ENCODE measurements at places on chromosomes 11 and 22.

DNA sequence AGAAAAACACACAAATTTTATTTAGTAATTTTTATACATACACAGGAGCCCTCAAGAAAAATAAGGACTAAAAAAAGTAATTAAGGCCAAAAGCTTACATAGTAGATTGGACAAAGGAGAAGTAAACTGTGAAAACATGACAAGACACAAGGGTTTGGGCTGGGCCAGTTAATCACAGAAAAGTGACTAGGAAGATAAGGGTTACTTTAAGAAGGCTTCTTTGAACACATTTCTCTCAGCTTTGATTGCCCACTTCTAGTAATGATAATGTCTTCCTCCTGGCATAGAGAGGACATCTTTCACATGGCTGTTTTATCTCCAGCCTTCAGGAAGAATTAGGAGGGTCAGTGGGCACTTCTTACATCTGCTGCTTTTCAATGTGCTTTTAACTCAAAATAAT, 3.4 kb downstream of the RNF141 start:
- DNase-seq = no peak

DNA sequence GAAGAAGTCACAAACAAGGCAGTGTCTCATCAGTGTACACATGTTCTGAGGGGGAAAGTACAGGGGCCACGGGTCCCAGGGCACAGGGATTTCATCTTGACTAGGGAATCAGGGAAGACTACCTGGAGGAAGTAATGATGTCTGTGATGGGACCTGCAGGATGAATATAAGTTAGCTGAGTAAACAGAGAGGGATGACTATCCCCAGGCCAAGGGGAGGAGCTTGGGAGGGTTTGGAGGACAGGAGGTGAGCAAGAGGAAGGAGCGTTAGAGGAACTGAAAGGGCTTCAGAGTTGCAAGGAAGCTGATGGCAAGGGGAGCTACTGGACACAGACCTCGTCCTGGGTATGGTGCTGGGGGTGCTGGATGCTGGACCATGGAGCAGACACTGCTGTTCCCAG, 56.4 kb downstream of the TRAF6 start:
- no peak for DNase-seq

DNA sequence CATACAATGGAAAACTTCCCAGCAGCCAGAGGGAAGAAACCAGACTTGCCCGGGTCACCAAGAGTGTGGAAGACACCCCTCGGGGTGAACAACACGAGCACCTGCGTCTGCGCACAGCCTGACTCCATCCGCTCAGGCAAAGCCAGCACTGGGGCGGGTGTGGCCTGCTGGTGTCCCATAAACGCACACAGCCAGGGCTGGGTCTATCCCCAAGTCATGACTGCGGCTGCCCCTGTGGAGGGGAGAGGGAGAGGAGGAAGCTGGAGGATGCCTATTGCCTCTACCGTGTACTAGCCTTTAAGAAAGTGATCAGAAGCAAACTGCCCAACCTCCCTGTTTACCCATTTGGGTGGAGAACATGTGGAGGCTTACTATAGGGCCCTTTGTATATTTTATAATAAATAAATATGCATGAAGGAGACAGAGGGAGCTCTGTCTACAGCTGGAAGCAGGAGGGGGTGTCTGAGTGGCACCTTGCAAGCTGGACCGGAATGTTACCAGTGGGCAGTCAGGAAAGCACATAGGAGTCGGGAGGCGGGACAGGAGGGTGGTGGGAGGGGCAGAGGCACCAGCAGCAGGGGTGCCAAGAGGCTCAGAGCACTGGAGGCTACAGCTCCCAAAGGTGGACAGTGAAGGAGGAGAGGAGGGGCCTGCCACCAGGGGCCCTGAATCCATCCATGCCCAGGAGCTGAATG, 79.6 kb downstream of the PHF21B start:
- no peak for DNase-seq

DNA sequence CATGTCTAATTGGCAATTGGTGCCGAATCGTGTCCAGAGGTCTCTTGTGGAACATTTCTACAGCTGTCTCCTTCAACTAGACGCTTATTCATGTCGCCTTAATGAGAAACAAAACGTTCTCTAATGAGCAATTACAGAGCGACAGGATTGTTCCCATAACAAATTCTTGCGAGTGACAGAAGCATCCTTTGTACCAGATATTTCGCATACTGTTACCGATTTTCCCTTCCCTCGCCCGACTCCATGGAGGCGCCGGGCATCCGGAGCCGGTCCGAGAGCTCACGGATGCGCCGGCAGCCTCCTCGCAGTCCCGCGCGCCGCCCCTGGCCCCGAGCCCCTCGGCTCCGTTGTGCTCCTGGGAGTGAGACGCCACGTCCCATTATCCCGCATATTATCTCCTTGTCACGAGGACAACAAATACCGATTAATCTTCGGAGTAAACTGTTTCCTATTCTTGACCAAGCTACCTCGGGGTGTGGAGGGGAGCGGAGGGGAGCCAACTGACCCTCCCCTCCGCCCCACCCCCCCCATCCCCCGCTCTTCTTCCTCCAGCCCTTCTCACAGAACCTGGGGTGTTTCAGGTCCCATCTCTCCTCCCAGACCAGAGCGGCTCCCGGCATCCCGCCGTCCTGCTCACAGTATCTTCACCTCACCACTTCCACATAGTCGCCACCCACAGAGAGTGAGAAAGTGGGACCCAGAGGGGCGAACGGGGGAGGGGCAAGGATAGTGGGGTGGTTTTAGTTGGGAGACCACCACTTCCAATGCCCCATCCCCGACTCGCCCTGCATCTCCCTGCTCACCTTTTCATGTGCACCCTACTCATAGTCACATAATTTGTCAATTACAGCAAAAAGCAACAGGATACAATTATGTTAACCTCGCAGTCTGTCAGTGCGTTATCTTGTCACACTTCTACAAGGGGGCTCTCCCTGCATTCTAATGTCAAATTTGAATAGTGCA, 11.4 kb downstream of the PAX6 start:
- no peak for DNase-seq

DNA sequence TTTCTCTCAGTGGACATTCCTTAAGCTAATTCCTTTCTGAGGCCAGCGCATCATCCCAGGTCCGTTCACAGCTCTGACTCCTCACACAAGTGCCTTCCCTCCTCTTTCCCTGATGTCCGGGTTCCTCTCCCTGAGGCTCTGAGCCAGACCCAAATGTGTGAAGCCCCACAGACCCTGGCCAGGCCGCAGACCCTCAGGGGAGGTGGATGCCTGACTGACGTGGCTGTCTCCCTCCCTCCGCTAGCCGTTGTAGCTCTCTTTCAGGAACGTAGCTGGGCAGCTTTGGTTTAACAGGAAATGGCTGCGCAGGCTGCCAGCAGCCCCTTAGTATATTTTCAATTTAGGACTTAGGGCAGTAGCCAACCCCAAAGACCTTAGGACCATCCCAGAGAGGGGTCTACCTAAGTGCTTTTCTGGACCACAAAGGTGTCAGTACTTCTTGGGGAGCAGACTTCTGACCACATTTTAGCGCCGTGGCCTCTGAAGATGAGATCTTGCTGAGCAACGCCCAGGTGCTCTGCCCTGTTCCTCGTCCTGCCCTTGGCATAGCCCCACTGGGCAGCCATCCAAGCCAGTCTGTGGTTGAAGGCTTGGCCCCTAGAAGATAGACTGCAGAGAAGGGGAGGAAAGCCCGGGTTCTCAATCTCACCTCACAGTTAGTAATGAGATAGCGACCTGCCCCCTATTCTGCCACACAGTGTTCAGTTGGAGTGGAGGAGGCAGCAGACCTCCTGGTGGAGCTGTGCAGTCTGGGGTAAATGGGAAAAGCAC, 27.0 kb downstream of the MYBPC3 start:
- no peak for DNase-seq

GRCh38 chr22:39873965-39874364, 19.6 kb downstream of the ENTHD1 start:
- DNase-seq = no peak

DNA sequence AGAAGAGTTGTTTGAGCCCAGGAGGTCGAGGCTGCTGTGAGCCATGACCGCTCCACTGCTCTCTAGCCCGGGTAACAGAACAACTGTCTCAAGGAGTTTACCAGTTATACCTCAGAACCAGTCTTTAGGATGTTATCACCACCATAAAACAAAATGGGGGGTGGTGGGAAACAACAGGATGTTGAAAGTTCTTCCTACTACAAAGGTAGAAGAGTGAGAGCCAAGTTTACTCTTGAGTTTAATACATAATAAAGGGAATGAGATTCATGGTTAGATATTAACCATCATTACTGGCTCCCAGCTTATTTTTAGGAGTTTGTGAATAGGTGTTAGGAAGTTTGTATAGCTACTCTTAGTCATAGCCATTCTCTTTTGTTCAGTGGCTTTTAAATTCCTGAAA, 78.8 kb upstream of the HORMAD2 start:
- DNase-seq = no peak

DNA sequence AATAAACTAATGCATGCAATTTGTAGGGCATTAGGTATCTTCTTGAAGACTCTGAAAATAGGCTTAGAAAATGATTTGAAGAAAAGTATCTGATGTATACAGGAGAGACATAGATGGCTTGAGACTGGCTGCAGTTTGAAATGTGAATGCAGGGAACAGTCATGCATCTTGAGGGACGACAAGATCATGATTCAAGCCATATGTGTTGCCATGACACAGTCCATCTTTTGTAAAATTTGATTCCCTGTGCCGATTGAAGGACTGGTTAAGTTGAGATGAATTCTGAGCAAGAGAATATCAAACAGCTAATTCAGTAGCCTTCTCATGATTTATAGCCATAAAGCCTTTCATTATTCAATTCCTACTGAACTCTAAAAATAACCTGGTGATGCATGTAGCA, 231.6 kb downstream of the CASP12 start:
- no peak for DNase-seq

DNA sequence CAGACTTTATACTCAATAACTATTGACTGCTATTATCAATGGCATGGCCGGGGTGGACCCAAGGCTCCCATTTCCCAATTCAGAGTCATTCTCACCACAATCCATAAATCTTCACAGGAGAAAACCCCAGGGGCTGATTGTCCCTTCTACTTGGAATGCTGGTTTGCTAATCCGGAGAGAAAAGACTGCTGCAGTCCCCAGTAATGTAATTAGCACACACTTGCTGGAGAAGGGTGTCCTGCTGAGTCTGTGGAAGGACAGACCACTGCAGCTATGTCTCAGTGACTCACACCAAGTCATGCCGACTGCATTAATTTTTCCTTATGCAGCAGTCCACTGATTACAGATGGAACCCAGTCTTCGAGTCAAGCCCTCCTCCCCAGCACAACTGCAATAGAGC, 5.9 kb upstream of the ETS1 start:
- no peak for DNase-seq

DNA sequence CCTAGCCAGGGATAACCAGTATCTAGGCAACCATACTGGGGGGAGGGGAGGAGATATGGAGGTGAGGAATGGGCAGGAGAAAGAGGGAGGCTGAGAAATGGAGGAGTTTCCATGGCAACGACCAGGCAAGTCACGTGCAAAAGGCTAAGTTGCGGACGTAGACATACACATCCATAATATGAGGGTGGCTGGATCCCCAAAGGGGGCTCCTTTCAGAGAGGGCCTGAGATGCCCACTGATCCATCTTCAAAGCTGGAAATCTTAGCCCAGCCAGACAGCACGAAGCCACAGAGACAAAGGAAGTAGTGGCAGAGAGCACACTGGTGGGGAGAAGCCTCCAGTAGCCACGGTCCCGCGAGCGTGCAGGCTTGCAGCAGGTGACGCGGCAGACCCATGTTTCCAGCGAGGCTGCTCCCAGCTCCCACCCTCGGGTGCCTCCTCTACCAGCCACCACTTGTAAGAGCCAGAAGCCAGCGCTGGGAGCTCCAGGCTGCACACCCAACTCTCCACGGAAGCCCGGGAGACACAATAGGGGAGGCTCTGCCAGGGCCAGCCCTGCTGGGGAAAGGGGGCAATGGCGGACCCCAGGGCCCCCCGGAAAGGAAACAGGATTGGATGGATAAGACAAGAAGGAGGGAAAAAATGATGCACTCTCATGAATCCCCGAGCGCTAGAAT, 938 bp downstream of the FXYD6 start:
- DNase-seq = no peak

DNA sequence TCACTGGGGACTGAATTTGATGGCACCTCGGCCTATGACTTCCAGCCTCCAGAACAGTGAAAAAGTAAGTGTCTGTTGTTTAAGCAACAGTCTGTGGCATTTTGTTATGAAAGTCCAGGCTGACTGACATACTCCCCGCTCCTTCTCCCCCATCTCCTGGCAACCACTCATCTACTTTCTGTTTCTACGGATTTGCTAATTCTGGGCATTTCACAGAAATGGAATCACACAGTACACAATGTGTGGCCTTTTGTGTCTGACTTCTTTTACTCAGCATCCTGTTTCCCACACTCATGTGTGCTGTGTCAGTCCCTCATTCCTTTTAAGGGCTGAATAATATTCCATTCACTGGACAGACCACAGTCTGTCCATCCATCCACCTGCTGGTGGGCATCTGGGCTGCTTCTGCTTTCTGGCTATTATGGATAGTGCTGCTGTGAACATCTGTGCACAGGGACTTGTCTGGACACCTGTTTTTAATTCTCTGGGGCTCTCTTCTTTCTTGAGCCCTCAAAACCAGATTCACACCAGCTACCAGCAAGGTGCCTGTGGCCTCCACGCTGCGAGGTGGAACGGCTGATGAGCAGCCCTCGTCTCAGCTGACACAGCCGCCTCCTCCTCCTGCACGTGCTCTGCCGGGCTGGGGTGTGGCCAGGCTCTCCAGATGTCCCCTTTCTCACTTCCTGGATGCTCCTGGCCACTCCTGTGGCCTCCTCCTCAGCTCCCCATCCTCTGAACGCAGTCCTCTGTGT, 333.1 kb downstream of the CTTN start:
- no peak for DNase-seq

DNA sequence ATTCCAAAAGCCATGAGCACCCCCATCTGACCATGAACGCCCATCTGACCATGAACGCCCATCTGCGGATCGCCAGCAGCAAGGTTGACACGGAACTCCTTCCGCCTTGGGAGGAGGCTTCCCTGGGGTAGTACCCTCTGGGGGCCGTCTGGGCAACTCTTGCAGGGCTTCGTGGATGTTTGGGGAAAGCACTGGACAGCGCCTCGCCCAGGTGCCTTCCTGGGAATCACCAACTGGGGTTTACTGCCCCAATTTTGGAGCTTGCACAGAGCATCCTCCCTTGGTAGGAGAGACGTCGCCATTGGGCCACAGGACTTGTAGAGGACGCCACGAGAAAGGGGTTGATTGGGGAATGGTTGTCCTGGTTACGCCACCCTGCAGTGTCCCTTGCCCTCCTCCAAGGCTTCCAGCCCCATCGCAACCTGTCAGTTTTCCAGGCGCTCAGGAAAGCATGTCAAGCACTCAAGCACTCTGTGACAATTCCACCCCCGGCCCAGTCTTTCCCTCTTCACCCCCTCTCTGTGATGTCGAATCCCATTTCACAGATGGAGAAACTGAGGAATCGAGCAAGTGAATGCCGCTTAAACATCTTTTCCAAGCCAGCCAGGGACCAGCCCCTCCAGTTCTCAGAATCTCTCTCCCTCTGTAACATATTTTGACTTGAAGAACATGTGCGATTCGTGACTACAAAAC, 914 bp upstream of the PRDM11 start:
- peak; percentile 68 for DNase-seq

- no peak for DNase-seq
These were observed 42.1 kb upstream of the TTC12 start for GRCh38 chr11:113272281-113272680.

GRCh38 chr11:24422376-24422775, 74.5 kb upstream of the LUZP2 start:
- DNase-seq = no peak

Data from cerebellar nuclear complex (tissue), 1 donor.